ENCODE measurements at places on chromosomes 6 and 20. TPM values are rescaled to one million over a fixed set of nuclear protein-coding genes. Genes with fewer than 3 reads are reported as not detected.
A peak's percentile ranks its signal among the peaks of the same experiment; 100 is the strongest.

- DNase-seq, result no peak
Measured at GRCh38 chr6:88545991-88546390, 379.8 kb upstream of the CNR1 start.

NOX3 gene
- not detected for total RNA-seq

- no peak for DNase-seq
Measured at GRCh38 chr6:137775227-137775626, 91.8 kb upstream of the TNFAIP3 start.

VWA7 gene
- total RNA-seq, result 24.9 TPM

- DNase-seq, result peak; percentile 52
Measured at GRCh38 chr20:7285918-7286556, 518.6 kb downstream of the BMP2 start.

GRCh38 chr20:49320460-49320859, 42.6 kb upstream of the ZNFX1 start:
- no peak for DNase-seq

GSTA2 gene
- total RNA-seq, result not detected

- peak; percentile 29 for DNase-seq
Measured at GRCh38 chr6:4848382-4849068, 72.3 kb downstream of the CDYL start.

DNA sequence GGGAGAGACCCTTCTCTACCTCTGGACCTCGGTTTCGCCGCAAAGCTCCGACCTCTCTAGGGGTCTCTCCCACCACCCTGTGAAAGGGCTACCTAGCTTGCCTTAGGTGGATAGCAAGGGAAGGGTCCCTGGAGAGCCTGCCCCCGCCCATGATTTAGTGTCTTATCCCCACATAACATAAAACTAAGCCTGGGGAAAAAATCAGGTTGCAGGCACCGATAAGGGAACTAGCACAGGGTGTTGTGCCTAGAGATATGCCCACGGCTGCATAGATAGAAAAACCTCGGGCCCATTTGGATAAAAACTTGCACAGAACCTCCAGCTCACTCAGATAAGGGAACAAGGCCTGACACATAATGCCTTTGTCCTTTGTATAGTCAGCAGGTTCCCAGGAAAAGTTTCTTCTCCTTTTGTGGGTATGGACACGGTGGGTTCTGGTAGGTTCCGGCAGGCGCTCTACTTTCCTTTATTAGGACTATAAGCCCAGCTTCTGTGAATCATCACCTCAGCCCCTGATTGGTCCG, 846 bp downstream of the ZSCAN31 start:
- no peak for DNase-seq

PTCRA gene
- not detected for total RNA-seq

DNA sequence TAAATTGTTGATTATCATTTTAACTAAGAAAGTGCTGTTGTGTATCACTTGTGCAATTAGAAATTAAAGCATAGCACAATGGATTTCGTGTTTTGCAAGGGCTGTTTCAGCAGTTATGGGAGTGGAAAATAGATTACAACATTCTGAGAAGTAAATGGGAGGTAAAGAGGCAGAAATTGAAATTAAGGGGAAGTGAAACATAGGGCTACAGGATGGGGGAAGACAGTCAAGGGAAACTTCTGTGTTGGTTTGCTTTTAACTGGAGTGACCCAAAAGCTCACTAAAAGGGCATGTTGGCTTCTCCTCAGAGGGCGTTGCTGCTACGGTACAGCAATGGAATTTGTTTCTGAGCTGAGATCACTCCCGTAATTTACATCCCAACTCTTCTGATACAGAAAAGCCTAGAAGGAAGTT, 147.5 kb downstream of the BCAS1 start:
- no peak for DNase-seq

All from heart right ventricle (tissue), 16 donors.